HT-29 (cell line): ENCODE measurements at places on chromosomes 2 and 18. TPM values are rescaled to one million over a fixed set of nuclear protein-coding genes. Genes with fewer than 3 reads are reported as not detected.

The E2F6 gene
- total RNA-seq, result 23.7 and 23.9 TPM in 2 replicates

The CCDC74A gene
- total RNA-seq, result 5.4 and 5.6 TPM in 2 replicates

The CCBE1 gene
- not detected in 2 replicates for total RNA-seq

- no peak for DNase-seq
Measured at GRCh38 chr18:30406728-30407127, 635.8 kb downstream of the DSC3 start.

DNA sequence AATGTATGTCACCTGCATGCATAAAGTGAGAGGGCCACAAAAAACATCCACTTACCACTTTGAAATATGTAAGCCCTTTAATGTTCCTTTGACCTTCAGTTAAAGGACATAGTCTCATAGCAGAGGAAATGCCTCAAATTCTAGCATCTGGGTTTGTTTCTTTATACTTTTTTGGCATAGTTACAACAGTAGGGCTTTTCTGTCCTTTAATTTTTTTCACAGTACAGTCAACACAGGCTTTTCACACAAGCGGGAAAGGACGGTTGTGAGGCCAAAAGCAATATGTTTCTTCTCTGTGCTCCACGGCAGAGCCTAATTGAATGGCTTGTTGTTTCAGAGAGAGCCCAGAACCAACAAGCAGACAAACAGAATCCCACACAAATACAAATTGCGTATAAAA lies 57.6 kb downstream of the CRIM1 start:
- no peak for DNase-seq

DNA sequence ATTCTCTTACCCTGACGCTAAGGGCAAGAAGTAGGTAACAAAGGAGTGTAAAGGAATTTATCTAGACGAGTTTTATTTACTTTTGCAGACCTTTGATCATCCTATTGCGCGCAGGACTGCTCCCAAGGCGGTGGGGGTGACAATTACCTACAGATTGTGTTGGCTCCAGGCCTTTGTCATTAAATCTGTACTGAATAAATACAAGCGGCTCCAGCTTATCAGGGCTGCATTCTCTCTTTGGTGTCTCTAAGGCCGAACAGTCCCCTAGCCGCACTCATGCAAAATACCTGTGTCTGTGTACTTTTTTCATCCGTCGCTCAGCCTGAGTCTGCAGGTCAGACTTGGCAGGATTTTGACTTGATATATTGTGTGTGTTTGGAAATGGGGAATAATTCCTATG lies 57.9 kb upstream of the DYSF start:
- no peak for DNase-seq

DNA sequence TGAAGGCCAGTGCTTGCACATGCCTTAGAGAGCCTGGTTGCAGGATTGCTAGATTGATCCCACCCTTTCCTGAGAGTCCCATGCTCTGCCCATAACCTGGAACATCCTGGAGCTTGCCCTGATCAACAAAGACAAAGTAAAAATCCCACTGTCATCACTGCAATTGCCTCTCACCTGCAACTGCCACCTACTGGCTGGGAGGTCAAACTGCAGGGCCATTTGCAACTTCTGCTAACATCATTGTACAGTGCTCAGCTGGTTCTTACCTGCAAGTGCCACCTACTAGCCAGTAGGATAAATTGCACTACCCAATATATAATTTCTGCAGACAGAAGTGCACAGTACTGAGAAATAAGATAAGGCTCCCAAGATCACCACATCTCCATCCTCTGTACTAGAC lies 947.5 kb downstream of the CPS1 start:
- peak; percentile 7 for DNase-seq
